ENCODE measurements at places on chromosomes 16 and 17.
A peak's percentile ranks its signal among the peaks of the same experiment; 100 is the strongest.

GRCh38 chr16:48907906-48908634, 298.1 kb upstream of the N4BP1 start:
- no peak for DNase-seq

DNA sequence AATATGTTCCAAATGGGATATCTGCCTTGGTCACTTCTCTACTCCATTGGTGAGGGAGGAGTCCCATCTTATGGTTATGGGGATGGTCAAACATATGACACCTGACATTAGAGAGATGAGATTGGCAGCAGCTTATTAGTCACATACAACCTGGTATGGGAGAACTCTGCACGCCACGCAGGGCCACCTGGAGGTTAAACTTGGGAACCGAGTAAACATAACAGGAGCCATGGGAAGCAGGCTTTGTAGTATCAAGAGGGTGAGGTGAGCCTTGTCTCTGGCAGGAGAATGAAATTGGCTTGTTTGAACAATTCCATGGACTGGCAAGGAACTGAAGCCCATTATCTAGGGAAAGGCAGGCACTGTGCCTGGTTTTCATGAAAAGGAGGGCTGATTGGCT, 238.7 kb upstream of the ELAC2 start:
- DNase-seq = no peak

GRCh38 chr17:77455111-77455890, 314.5 kb downstream of the SEC14L1 start:
- DNase-seq = no peak

DNA sequence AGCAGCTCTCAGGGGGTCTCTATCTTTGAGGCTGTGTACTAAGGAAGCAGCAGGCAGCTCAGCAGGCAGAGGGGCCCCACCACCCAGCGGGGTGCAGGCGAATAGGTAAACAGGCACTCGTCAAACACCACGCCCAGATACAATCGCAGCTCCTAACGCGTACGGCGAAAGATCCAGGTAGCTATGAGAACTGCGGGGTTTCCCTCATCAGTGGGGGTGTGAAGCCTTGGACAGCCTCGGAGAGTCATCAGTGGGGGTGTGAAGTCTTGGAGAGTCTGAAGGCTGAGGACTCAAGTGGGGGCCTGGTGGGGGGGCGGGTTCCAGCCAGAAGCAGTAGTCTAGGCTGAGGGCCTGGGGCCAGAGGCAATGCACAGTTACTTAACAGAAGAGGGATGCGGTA, 69.0 kb downstream of the RTN4RL1 start:
- DNase-seq = no peak

GRCh38 chr16:1647856-1648255, 30.2 kb upstream of the JPT2 start:
- DNase-seq = no peak

- no peak for DNase-seq
Observed at GRCh38 chr16:1902547-1903219, 15.5 kb downstream of the HS3ST6 start.

GRCh38 chr17:73625991-73626673, 18.1 kb downstream of the SDK2 start:
- no peak for DNase-seq

DNA sequence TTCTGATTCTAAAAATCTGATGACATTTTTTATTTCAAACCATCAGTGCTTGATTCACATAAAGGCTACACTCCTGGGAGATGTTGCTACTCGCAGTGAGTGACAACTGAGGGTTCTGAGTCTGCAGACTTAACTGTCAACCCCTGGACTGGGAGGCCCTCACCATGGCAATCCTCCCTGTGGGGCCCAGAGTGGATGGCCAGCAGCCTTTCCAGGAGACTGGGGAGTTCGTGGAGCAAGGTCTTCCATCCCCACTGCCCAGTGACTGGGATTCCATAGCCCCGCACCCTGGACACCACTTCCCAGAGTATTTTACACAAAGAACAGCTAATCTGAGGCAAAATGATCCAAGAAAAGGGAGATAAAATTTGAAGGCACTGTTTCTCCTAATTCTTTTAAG, 59.3 kb downstream of the CREBBP start:
- DNase-seq = no peak

GRCh38 chr16:57196753-57197152, 10.6 kb downstream of the RSPRY1 start:
- no peak for DNase-seq

GRCh38 chr17:46839211-46839610, 12.2 kb upstream of the WNT9B start:
- DNase-seq = no peak

DNA sequence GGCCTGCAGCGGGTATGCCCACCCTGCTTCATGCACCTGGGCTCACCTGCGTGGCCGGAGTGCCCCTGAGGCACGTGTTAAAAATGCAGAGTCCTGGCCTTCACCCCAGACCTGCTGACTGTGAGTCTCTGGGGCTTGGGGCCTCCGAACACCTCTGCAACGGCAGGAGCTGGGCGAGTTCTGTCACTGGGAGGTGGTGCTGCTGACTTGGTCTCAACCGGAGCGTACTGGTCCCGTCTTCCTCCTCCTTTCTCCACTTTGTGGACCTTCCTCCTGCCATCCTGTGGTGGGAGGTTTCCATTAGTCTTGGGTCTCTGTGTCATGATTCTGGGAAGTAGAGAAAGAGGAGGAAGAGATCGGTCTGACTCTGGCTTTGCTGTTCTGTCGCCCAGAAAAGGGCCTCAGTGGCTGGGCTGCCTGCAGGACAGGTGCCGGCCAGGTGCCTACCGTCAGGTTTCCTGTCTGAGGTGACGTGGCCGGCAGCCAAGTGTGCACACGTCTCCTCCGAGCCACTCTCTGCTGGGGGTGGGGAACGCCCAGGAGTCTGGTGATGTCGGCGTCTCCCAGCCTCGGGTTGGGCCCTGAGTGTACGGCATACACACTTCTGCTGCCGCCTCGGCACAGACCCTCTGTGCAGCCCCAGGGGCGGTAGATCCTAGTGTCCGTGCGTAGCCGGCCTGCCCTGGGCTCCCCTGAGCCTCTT, 6.9 kb downstream of the TSC2 start:
- DNase-seq = no peak

DNA sequence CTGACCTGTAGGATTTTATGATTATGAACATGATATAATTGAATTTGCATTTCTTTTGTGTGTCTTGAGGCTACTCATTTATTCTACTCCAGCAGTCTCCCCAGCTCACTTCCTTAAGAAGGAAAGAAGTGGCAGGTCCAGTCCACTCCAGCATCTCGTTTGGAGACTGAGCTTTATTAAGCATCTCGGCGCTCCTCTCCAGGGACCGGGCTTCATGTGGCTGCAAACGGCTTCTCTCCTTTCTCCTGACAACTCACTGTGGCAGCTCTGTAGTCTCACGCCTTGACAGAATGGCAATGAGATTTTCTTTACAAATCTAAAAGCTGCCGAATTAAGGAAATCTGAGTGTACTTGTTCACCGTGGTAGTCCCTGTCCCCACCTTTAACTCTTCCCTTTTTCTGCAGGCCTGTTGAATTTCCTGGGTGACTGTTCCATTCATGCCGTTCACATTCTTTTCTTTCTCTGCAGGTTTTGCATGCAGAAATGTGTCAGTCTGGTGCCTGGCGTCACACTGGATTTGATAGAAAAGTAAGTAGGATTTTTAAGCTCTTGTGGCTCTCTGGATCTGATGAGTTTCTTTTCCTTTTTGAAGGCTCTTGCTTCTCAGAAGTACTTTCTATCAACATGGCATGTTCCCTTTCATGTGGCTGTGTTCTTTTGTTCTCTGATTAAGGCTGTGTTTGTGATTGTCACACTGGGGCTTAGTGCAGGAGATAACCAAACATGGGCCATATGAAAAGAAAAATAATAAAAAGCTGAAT, 200.5 kb upstream of the CHMP6 start:
- DNase-seq = peak; percentile 66

DNA sequence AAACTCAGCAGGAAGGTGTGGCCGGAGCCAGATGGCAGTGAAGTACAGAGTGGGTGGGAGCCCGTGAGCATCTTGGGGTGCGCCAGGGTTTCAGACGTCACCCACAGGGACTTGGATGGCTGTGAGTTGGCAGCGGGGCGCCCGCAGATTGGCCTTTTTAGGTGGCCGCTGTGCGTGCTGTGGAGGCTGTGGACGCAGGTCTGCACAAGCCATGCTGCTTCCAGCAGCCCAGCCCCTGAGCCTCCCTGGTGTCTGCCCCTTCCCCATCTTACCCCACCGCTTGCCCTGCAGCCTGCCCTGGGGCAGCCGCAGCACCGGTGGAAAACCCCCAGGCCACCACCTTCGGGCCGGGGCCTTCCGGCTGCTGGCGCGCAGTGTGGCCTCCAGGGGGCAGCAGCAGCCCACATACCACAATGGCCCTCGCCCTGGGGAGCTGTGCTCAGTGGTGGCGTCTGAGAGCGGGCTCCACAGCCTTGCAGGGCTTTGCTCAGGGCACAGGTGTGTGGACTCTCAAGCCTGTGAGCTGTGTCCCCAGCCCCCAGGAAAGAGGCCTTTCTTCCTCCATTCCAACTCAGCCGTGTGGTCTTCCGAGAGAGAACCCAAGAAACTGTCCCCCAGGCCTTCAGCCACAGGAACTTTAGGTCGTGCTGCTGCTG, 11.8 kb downstream of the ENDOV start:
- peak; percentile 77 for DNase-seq

DNA sequence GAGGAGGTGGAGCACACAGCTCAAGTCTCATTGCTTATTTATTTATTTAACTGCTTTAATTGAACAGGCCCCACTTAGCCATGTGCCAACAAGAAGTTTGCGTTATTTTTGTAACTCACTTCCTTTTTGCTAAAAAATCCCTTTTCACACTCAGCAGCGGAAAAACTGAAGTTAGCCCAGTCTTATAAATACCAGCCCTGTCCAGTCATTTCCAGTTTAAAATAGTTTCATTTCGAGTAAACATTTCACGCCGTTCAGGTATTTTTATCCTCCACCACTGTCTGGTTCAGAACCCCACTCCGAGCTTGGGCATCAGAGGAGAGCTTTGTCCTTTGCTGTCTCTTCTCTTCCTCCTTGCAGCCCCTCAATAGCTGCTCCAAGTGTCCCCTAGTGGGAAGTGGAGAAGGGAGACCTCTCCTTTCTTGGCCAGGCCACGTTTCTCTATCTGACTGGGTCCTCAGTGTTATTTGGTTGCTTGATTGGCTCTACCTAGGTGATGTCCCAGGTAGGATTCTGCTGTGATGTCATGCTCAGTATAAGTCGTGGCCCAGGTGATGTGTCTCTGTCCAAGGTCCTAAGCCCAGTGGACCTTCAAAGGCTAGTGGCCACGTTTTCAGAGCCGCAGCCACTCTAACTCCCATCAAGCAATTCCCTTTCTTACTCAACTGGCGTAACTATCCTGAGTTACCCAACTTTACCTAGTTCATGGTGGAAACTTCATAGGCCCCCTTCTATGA, 53.0 kb upstream of the GAS7 start:
- DNase-seq = no peak

- peak; percentile 50 for DNase-seq
Observed at GRCh38 chr16:85446951-85447692, 166.0 kb upstream of the GSE1 start.

GRCh38 chr17:62931101-62931500, 34.9 kb upstream of the TANC2 start:
- no peak for DNase-seq

All from CD8-positive, alpha-beta T cell (primary cell).